ENCODE measurements at places on chromosomes 6 and 20.

- no peak for DNase-seq
Measured at GRCh38 chr6:54111341-54112045, at the start of gene MLIP. TSS of gene MLIP (plus strand) at chr6:54111443. CDS start at chr6:54111480, 37 bp downstream.

DNA sequence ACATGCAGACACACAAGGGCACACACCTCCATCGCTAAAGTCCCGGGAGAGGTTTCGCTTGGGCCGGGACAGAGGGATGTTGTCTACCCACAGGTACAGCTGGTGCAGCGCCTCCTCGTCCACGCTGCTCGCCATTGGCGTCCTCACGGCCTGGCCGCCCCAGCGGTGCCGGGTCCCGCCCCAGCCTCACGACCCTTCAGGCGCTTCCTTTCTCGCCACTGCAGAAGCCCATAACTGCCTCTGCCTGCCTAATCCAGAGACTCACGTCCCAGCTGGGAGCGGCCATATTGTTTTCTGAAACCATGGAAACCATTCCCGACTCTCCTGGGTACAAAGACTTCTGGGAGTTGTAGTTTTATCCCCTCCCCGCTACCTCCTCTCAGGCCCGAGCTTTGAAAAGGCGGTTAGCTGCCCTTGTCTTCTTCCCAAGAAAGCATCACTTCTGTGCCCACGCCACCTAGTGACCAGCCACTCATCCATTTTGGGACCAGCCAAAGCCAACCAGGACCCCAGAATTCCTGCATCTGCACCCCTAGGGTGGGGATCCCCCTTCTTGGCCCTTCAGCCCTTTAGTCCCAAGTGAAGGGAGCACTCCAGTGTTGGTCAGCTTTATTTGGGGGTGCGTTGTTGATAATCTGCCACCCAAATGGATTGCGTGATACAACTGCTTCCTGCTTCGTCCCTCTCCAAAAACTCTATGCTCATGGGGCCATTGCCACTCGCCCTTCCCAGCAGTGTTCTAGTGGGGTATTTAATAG lies at the start of gene SPEF1:
Gene SPEF1, minus strand, starts transcription at position 296 of the 758 bp plus-strand sequence. Its CDS starts 161 bp downstream, at position 135.
- DNase-seq, result no peak

- DNase-seq, result no peak
Measured at GRCh38 chr6:25301362-25301761, 22.2 kb downstream of the CARMIL1 start.

DNA sequence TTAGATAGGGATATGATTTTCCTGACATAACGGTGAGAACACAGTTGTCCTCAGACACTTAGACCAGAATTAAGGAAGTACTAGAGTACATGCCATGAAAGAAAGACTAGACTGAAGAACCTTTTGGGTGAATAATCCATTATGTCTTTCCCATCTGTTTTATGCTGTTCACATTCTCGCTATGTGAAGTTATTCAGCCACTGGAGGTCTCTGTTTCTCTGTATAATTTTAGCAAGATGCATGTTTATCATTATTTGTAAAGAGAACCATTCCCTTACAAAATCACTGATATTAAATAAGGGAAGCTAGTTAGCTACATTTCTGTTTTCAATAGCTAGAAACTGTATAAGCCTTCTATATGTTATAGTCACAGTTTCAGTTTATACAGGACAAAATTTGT lies 391.9 kb downstream of the CD109 start:
- peak; percentile 35 for DNase-seq

DNA sequence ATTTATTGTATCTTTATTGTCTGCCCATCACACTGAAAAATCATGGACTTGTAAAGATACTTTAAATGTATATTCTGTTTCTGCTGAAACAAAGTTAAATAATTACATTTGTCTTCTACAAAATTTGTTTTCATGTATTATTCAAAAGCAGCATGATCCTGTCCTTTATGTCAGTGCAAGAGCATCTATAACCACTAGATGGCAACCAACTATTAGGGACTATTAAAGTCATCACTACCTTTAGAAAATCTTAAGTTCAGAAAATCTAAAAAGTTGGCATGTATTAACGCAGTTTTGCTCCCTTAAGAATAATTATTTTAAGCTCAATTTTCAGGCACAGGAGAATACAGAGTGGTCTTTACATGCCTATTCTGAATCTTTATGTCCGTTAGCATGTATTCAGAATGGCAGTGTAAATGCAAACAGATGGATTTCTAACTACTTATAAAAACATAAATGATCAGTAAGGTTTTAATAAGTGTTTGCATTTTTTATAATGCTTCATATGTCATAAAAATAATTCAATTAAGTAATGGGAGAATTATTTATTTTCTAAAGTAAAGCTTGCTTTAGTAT lies 17.8 kb downstream of the TMEM30A start:
- peak; percentile 40 for DNase-seq

GRCh38 chr6:48200869-48201390 lies 89.9 kb upstream of the PTCHD4 start:
- DNase-seq, result peak; percentile 30

DNA sequence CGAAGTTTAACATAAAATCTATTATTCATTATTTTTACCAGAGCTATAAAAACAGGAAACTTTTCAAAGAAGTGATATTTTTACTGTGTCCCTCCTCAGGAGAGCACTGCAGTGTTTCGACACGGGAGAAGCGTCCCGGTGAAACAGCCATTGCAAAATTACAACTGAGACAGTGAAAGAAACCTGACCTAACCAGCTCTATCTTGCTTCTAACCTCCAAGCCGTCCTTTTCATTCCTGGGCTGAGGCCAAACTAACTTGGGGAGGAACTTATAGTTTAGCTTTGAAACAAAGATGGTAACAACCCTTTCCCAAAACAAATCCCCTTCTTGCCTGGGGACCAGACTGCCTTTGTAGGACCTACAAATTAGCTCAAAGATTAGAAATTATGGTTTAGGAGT lies 79.2 kb downstream of the WDR27 start:
- no peak for DNase-seq
